Left lobe of liver (tissue), 2 donors: ENCODE measurements at places on chromosomes 1 and 21. TPM values are rescaled to one million over a fixed set of nuclear protein-coding genes. Genes with fewer than 3 reads are reported as not detected.

DNA sequence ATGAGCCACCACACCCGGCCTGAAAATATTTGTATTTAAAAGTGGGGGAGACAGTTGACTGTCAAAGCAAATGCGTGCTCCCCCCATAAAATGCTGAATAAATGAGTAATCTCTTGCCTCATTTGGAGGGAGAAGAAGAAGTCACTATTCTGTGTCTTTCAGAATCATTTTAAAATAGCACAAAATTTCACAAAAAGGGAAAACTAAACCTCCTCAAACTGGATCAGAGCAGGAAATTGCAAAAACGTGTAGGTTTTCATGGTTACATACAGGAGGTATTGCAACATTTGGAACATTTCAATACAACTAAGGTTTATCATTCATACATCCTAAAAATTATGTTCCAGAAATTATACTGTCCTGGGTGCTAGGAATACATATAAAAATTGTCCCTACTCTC is 13.6 kb downstream of the MTF1 start:
- DNase-seq = no peak

Gene EDN2
- not detected for total RNA-seq

Gene SELL
- 1.9 TPM for total RNA-seq

GRCh38 chr1:58107943-58108342 is 438.6 kb downstream of the OMA1 start:
- DNase-seq = no peak

Gene KLHDC9
- total RNA-seq = 6.2 TPM
